RPMI7951 (cell line): ENCODE measurements at places on chromosomes 3 and 15. TPM values are rescaled to one million over a fixed set of nuclear protein-coding genes. Genes with fewer than 3 reads are reported as not detected.

ACKR2 gene
- not detected in 2 replicates for total RNA-seq

SCG5 gene
- 91.9 and 99.1 TPM in 2 replicates for total RNA-seq

GRCh38 chr15:34334672-34335071 lies 2.9 kb downstream of the SLC12A6 start:
- no peak for DNase-seq

DNA sequence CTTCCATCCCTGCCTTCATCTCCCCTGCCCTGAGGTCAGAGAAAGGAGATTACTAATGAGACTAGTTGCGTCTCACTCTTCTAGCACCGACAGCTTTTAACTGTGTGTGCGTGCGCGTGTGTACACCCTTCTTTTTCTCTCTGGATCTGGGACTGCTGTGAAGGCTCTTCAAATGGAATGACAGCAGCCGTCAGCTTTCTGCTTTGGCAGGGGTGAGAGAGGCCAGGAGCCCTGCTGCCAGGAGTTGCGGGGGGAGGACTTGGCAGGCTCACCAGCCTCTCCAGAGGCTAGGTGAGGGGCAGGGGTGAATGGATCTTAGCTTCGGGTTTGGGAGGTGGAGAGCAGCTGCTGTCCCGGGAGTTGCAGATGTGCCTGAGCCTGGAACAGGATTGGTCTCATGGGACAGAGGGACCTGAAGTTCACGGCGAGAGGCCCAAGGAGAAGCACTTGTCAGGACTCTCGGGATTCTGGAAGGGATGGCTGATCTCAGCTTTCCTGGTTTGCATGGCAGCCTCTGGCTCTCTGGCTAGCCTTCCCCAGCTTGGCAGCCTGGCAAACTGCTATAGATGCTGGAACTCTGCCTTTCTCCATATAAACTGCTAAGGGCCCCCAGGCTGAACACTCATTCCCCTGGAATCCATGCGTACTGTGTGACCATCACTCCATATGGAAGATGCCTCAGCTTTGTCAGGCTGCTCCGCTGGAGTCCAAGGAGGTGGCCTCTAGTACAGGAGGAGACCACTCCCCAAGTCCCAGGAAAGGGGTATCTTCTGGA lies 16.6 kb downstream of the TEX264 start:
- DNase-seq = peak; percentile 96
